ENCODE measurements at places on chromosomes 1 and 21.
A peak's percentile ranks its signal among the peaks of the same experiment; 100 is the strongest.

DNA sequence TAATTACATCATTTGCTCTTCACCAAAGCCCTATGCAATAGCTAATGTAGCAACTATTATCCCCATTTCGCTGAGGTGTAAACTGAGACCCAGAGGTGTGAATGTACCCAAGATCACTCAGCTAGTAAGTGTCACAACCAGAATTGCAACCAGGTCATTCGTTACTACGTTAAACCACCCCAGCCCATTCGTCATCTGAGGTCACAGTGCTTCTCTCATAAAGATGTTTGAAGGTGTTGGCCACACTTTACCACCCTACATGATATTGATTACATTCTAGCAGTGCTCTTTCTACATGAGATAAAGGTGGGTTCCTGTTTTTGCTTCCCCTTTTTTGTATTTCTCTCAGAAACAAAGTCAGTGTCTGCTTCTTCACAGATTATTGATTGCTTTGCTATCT, 195.3 kb downstream of the ZBTB18 start:
- no peak for DNase-seq

DNA sequence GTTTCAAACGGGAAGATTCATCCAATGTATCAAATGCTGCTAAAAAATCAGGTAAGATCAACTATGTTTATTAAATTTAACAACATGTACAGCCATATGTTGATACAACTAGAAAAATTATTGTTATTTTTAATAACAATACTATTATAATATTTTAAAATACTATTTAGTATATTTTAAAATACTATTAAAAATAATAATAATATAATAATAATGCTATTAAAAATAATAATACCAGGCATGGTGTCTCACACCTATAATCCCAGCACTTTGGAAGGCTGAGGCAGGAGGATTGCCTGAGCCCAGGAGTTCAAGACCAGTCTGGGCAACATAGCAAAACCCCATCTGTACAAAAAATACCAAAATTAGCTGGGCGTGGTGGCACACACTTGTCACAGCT, 54.6 kb downstream of the CATSPERE start:
- no peak for DNase-seq

GRCh38 chr1:101769520-101769919, 227.2 kb downstream of the OLFM3 start:
- DNase-seq = no peak

GRCh38 chr1:84155517-84155916, 11.4 kb downstream of the PRKACB start:
- DNase-seq = no peak

DNA sequence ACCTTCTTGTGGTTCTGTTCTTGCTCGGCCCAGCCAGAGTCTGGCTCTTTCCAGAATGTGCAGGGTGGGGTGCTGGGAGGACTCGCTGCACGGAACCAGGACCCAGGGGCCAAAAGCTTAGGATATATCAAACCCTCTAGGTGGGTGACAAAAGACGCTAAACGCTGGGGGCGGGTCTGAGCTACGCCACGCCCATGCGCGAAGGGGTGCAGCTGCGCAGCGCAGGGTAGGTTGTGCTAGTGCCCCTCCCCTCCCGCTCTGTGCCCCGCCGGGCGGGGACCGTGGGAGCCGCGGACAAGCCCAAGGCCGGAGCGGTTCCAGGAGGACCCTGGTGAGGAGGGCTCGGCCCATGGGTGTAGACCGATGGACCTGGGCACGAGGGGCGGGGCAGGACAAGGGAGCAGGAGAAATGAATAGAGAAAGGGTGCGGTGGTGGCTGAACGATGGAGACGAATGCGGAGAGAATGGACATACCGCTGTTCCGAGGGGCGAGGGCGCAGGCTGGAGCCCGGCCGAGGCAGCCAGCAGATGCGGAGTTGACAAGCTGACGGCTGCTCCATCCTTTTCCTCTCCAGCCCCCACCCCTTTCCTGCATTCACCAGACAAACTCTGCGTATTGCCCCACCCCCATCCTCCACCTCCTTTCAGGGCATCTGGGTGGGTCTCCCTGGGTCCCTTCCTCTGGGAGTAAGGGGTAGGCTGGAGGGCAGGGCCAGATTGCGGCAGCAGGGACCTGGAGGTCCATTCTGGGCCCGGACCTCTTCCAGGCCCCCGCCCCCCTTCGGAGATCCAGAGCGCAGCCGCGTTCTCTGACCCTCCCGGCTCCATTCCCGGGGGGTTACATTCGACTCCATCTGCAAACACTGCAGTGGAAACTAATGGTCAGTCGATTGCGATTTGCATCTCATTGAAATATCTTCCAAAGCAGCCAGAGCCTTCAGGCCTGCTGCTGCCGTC, at the start of gene RUSC1:
Gene RUSC1, plus strand, starts transcription at position 234 of the 957 bp plus-strand sequence. CDS start 880 bp downstream, outside the sequence.
- DNase-seq = no peak

DNA sequence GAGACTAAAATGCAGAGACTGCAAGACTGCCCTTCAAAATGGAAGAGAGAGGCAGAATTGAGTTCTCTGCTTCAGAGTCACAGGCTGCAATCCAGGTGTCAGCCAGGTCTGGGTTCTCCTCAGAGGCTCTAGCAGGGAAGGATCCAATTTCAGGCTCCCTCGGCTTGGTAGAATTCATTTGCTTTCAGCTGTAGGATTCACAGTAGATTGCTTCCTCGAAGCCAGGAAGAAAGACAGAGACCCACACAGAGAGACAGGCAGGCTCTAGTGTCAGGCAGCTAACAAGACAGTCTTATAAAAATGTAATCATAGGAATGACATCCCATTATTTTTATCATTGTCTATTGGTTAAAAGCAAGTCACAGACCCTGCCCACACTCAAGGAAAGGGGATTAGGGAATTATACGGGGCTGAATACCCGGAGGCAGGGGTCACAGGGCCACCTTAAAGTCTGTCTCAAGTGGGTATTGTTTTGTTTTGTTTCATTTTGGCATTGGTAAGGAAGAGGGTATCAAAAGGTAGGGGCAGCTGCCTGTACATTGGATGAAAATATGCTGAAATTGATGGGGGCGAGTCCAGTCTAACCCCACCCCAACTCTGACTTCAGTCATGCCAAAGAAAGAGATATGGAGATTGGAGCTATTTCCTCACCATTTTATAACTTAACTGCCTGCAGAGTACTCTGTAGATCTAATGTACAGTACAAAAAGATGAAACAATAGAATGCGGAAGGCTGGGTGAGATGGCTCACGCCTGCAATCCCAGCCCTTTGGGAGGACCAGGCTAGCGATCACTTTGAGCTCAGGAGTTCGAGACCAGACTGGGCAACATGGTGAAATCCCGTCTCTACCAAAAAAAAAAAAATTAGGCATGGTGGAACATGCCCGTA, 9.5 kb upstream of the TBCE start:
- DNase-seq = no peak

DNA sequence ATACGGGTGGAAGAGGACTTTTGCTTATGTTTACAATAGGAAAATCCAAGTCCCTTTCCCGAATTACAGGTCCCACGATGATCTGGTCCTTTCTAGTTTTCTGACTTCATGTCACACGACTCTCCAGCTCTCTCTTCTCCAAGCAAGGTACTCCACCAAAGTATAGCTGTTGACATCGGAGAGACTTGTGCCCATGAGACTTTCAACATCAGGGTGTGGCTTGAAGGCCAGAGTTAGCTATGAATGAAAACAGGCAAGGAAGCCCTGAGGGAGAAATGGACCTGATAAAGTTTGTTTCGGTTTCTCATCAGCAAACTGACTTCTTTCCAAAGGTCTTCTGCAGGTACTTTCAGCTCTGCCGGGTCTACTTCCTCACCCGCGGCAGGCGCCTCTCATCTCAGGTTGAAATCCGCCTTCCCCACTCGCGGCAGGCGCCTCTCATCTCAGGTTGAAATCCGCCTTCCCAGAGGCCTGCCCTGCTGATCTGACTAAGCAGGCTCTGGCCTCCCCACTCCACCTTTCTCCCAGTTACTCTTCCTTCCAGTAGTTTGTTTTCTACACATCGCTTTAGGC, 2.1 kb upstream of the PER3 start:
- DNase-seq = no peak

DNA sequence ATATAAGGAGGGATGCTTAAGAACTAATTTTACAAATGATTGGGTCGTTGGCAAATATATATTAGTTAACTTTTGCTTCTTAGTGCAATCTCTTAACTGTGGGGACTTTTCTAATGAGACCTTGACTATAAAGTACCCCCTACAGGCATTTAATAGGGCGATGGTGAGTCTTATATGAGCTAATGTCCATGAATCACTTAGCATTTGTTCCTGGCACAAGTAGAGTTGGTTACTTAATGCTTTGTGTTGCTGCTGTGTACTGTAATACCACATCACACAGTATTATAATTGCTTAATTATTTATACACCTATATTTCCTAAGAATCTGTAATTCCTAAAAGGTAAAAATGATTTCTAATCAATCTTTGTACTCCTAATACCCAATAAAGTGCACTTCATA, 25.3 kb upstream of the TMCO1 start:
- DNase-seq = no peak

GRCh38 chr1:117757668-117758067, 151.8 kb downstream of the TENT5C start:
- DNase-seq = no peak

DNA sequence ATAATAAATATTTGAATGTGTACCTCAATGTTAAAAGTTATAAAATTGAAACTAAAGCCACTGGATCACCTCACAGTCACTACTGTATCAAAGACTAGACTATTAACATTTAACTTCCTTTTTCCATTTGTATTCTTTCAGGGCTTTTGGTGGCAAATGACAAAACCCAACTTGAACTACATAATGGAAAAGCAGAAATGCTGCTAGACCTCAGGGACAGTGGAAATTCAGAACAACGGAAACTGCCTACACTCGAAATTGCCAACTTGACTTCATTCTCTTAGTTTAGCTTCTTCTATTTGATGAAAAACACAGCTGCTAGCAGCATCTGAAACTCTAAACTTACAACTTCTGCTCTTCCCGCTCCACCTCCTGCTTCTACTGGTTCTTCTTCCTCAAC, 34.9 kb upstream of the NTNG1 start:
- no peak for DNase-seq

DNA sequence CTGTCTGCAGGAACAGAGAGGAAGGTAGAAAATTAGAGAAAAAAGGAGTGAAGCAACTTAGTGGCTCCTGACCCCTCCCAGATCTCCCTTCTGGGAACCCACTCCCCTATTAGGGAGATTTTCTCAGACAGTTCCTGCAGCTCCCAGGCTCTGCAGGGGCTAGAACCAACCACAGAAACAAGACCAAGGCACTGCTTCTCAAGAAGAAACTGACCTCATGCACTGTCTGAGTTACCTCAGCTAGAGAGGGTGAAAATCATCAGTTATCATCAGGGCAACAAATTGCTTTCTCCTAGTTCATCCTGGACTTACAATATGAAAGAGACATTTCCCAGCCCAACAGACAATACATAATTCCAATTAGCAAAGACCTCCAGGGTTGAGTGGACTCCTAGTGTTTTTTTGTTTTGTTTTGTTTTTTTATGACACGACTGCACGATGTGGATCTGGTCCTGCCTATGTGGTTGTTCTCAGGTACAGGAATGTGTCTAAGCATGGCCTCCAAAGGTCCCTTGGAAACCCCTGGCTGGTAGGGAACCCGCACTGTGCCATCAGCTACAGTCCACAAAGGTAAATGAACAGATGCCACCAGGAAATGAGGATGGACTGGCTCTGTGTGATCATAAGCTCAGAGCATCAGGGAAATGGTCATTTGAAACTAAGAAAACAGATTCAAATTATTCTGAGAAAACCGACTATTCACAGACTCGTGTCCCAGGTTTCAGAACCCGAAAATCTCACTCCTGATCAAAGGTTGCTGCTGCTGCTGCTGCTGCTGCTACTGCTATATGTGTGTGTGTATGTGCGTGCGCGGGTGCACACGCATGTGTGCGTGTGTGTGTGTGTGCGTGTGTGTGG, 65.3 kb downstream of the LAMC2 start:
- no peak for DNase-seq

DNA sequence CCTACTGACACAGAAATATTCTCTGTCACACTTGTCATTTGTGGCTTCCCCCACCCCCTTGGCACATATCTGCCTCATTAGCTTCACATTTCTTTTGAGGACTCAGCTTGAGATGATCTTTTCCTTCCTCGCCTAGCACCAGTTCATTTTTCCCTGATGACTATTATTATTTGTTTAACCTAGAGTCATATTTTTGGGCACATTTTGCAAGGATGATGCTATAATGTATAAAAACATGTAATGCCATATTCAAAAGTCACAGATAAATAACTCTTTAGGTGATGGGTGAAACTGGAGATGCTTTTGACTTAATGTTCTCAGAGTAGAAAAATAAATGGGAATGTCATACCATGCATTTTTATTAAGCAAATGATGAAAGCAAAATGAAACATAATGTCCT, 202.7 kb downstream of the BACH1 start:
- DNase-seq = no peak

- no peak for DNase-seq
Observed at GRCh38 chr1:234970401-234970730, 158.3 kb downstream of the TOMM20 start.

- DNase-seq = no peak
Observed at GRCh38 chr1:170660871-170661645, 2.9 kb upstream of the PRRX1 start.

- DNase-seq = no peak
Observed at GRCh38 chr1:179169616-179170467, 59.6 kb downstream of the ABL2 start.

DNA sequence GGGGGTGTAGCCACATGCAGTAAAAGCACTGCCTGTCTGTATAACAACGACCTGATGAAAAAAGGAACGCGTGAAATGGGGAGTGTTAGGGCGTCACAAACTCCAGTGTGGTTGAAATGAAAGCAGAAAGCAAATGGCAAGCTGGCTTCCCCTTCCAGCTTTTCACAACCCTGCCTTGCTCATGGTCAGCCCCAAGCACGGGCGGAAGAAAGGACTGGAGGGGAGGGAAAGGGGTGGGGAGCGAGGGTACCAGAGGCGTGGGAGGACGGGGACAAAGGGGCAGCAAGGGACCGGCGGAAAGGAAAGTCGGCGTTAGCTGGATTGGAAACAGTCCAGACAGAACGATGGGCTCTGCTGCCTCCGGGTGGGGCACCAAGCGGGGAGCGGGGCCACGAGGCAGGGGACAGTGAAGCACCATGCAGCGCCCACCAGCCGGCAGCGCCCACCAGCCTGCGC, 9.6 kb downstream of the VPS26C start:
- peak; percentile 31 for DNase-seq

DNA sequence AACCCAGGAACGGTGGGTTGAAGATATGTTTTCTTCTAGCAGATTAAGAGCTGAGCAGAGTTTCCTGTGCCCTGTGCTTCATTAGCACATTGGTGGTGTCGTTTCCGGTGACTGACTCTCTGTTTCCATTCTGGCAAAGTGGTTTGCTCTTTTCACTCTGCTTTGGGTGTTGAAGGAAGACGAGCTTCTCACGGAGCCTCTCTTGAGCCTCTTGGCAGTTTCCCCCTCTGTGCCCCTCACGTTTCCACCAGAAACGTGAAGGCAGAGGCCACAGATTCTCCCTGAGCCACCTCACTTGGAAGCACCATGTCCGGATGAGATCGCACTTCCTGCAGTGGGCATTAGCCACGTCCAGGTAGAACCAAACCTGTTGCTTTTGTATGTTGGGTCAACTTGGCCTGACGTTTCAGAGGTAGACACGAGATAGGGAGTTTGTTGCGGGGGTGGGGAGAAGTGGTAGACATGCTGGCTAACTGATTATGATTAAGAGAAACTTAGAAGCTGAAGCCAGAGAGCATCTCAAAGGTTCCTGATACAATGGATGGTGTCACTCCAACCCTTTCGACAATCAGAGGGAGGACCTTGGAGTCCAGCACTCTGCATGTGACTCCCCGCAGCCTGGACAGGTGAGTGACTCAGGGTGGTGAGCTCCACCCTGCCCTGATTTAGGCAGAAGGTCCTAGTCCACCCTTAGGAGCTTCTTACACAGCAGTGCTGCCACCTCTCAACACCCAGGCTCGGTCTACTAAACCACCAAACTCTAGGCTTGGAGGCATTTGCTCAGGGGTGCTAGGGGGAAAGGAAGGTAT, at the start of gene LAX1:
Gene LAX1, plus strand, starts transcription at position 155 of the 809 bp plus-strand sequence. Its CDS starts 383 bp downstream, at position 538.
- DNase-seq = peak; percentile 53

GRCh38 chr1:74714429-74715235, 18.2 kb downstream of the CRYZ start:
- no peak for DNase-seq

Measured in activated CD8-positive, alpha-beta memory T cell treated with anti-CD3 and anti-CD28 coated beads for 48 hours (primary cell).